ENCODE measurements at places on chromosomes 3 and 15. TPM values are rescaled to one million over a fixed set of nuclear protein-coding genes. Genes with fewer than 3 reads are reported as not detected.

Gene MKRN3
- 4.9 TPM for total RNA-seq

- H3K4me1 ChIP-seq, result no peaks in the 10 kb centered on the region
- H3K27me3 ChIP-seq, result no peaks in the 10 kb centered on the region
- no peak overlapping the region for H3K4me3 ChIP-seq
These were observed 194.1 kb downstream of the KCNH8 start for GRCh38 chr3:19342389-19342788.

GRCh38 chr3:194976874-194977273 is 291.2 kb downstream of the FAM43A start:
- H3K4me1 ChIP-seq, result no peaks in the 10 kb centered on the region
- no peak for DNase-seq
- no peaks in the 10 kb centered on the region for H3K27me3 ChIP-seq
- H3K27ac ChIP-seq, result no peak overlapping the region
- no peak overlapping the region for H3K4me3 ChIP-seq

- DNase-seq, result no peak
- no peak overlapping the region for H3K27ac ChIP-seq
- H3K4me1 ChIP-seq, result no peaks in the 10 kb centered on the region
- no peaks in the 10 kb centered on the region for H3K27me3 ChIP-seq
- no peak overlapping the region for H3K4me3 ChIP-seq
These were observed 42.5 kb downstream of the ZMAT3 start for GRCh38 chr3:179029096-179029495.

DNA sequence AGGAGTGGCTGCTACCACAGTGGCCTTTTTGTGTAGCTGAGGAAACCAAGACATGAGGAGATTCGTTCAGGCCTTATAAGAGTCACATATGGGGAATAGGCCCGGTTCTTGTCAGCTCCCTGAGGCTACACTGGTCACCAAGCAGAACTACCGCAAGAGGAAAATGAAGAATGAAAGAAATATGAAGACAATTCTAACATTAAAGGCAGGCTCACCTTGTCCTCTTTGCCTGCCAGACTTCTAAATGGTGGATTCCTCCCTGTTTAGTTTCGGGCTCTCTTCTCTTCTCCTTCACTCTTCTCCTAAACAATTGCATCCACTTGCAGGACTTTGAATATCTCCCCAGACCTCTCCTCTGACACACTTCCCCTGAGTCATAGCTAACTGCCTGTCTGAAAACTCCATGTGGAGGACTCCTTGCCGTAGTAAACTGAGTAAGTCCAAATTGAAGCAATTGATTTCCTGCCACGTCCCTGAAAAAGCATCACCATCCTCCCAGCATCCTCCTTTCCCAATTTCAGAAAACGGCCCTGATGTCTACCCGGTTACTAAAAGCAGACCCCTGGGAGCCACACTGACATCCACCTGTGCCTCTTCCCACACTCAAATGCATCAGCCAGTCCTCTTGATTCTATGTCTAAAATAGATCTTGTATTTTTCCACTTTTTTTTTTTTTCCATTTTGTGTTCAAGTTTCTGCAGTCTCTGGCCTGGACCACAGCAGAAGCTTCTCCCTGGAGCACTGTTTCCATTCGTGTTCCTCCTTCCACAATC is 30.3 kb upstream of the VEPH1 start:
- H3K4me1 ChIP-seq, result no peaks in the 10 kb centered on the region
- H3K4me3 ChIP-seq, result no peak overlapping the region
- H3K27me3 ChIP-seq, result no peaks in the 10 kb centered on the region
- H3K27ac ChIP-seq, result no peak overlapping the region
- no peaks in the 10 kb centered on the region for H3K36me3 ChIP-seq

GRCh38 chr3:78023257-78023656 is 983.4 kb downstream of the ROBO2 start:
- H3K4me1 ChIP-seq, result no peaks in the 10 kb centered on the region
- H3K4me3 ChIP-seq, result no peak overlapping the region
- DNase-seq, result no peak
- H3K27ac ChIP-seq, result no peak overlapping the region
- no peaks in the 10 kb centered on the region for H3K27me3 ChIP-seq

Gene GOLGA6L10
- total RNA-seq, result not detected

Gene CCR8
- not detected for total RNA-seq

GRCh38 chr3:52857133-52857532 is 22.3 kb upstream of the MUSTN1 start:
- DNase-seq, result no peak
- 0 out of 2 replicates have a peak, but pooled peaks cover 8% of the 10 kb centered on the region for H3K4me1 ChIP-seq
- no peak overlapping the region for H3K4me3 ChIP-seq
- no peaks in the 10 kb centered on the region for H3K27me3 ChIP-seq
- no peaks in the 10 kb centered on the region for H3K36me3 ChIP-seq

DNA sequence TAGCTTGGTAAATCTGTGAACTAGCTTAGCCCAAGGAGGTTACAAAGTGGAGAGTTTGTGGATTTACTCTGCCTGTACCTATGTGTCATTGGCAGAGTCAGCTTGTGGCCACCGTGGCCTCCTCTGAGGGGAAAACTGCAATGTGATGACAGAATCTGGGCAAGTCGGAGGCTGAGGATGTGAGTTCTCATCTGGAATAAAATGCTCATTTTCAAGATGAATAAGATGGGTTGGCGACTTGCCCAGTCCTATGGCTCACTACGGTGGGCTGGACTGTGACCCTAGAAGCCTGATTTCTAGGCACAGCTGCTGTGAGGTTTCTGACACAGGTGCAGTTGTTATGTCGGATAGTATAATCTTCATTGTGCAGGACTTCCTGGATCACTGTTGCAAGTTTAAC is 83.7 kb downstream of the ETV5 start:
- H3K27ac ChIP-seq, result peak overlapping the region; percentile 75
- no peaks in the 10 kb centered on the region for H3K36me3 ChIP-seq

- no peaks in the 10 kb centered on the region for H3K36me3 ChIP-seq
- H3K4me3 ChIP-seq, result no peak overlapping the region
- H3K27me3 ChIP-seq, result no peaks in the 10 kb centered on the region
These were observed 105.6 kb downstream of the FBLN2 start for GRCh38 chr3:13654330-13655060.

GRCh38 chr3:5264093-5264600 is 76.6 kb downstream of the EDEM1 start:
- H3K27ac ChIP-seq, result no peak overlapping the region
- H3K4me1 ChIP-seq, result no peaks in the 10 kb centered on the region
- H3K36me3 ChIP-seq, result no peaks in the 10 kb centered on the region
- DNase-seq, result no peak

GRCh38 chr15:32956006-32956405 is 238.2 kb downstream of the GREM1 start:
- H3K36me3 ChIP-seq, result peaks cover 6% of the 10 kb centered on the region
- H3K4me3 ChIP-seq, result no peak overlapping the region
- DNase-seq, result peak; percentile 51
- H3K4me1 ChIP-seq, result peaks cover 23% of the 10 kb centered on the region
- no peaks in the 10 kb centered on the region for H3K27me3 ChIP-seq

- H3K4me1 ChIP-seq, result no peaks in the 10 kb centered on the region
- no peak overlapping the region for H3K4me3 ChIP-seq
- no peak for DNase-seq
- H3K36me3 ChIP-seq, result no peaks in the 10 kb centered on the region
These were observed 247.3 kb upstream of the KCNH8 start for GRCh38 chr3:18900994-18901393.

- H3K4me3 ChIP-seq, result no peak overlapping the region
- H3K36me3 ChIP-seq, result no peaks in the 10 kb centered on the region
- H3K4me1 ChIP-seq, result peaks cover 12% of the 10 kb centered on the region
- no peak for DNase-seq
These were observed 303.8 kb downstream of the RPLP1 start for GRCh38 chr15:69756440-69756839.

Gene TRIM59
- total RNA-seq, result 39.9 TPM

DNA sequence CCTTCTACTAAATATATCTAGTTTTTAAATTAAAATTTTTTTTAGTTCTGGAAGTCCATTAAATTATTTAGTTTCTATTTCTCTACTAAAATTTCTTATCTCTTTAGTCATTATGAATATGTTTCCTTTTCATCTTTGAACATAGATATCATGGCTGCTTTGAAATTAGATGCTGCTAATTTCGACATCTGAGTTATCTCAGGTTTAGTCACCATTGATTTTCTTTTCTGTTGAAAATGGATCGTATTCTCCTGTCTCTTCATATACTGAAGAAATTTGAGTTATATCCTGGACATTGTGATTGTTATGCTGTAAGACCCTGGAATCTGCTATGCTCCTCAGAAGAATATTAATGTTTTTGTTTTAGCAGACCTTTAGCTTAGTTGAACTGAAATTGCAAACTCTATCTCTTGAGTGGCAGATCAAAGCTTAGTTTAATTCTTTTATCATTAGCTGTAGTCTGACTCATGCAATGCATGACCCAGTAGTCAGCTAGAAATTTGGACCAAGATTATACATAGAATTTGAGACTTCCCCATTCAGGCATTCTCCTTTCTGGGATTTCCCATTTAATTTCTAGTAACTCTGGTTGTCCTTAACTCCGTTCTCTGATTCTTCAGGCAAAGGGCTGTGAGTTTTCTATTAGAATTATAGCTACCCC is 439.8 kb upstream of the IL12A start:
- no peak overlapping the region for H3K4me3 ChIP-seq
- H3K27me3 ChIP-seq, result no peaks in the 10 kb centered on the region
- no peak for DNase-seq
- H3K4me1 ChIP-seq, result no peaks in the 10 kb centered on the region

- H3K4me3 ChIP-seq, result no peak overlapping the region
- H3K27ac ChIP-seq, result no peak overlapping the region
- H3K4me1 ChIP-seq, result 0 out of 2 replicates have a peak, but pooled peaks cover 4% of the 10 kb centered on the region
- no peak for DNase-seq
- no peaks in the 10 kb centered on the region for H3K36me3 ChIP-seq
- no peaks in the 10 kb centered on the region for H3K27me3 ChIP-seq
These were observed 54.7 kb upstream of the CNOT10 start for GRCh38 chr3:32630266-32630665.

DNA sequence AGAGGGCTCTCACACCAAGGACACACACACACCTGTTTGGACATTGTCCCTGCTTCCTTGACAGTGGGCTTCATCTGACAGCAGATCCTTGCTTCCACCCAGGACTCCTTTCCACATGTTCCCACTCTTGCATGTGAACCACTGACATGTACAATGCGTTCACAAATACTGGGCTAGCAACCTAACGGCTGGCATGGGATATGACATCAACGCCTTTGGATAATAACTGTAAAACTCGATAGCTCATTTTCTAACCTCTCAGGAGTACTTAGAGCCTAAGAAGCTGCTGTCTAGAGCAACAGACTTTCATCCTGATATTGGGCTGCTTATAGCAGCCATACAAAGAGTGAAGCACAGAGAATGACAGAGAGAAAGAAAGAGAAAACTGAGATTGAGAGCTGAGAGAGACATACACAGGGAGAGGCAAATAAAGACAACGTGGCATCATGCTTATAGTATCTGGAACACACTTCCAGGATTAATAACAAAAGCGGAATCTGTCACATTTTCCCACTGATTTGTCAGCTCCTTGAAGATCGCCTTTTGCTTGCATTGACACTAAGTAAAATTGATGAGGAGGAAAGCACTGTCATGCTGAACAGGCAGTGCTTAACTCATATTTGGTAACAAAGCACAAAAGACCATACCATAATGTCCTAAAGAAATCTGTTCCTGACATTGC is 1.7 kb downstream of the GUCA1C start:
- no peaks in the 10 kb centered on the region for H3K4me1 ChIP-seq
- H3K4me3 ChIP-seq, result no peak overlapping the region
- DNase-seq, result no peak
- no peaks in the 10 kb centered on the region for H3K36me3 ChIP-seq

DNA sequence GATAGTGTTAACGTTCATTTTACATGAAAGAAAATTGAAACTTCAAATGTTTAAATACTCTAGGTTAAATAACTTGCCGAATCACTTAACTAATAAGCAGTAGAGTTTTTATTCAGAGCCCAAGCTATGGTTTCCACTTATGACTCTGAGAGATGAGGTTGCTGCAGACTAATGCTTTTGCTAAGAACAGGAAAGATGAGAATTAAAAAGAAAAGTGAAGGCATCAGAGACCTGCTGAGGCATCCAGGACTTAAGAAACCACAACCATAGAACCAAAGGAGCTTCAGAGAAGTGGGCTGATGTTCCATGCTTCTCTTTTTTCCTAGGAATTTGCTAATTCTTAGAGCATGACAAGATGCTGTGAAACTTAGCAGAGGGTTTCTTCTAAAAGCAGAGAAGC is 9.5 kb downstream of the HMG20A start:
- DNase-seq, result no peak
- H3K36me3 ChIP-seq, result 0 out of 2 replicates have a peak, but pooled peaks cover 2% of the 10 kb centered on the region
- no peak overlapping the region for H3K27ac ChIP-seq
- no peak overlapping the region for H3K4me3 ChIP-seq
- H3K4me1 ChIP-seq, result no peaks in the 10 kb centered on the region

- no peak overlapping the region for H3K27ac ChIP-seq
- no peaks in the 10 kb centered on the region for H3K27me3 ChIP-seq
- no peak for DNase-seq
These were observed 169.9 kb upstream of the ARHGEF26 start for GRCh38 chr3:153951276-153951675.

Gene TEX264
- 35.0 TPM for total RNA-seq

DNA sequence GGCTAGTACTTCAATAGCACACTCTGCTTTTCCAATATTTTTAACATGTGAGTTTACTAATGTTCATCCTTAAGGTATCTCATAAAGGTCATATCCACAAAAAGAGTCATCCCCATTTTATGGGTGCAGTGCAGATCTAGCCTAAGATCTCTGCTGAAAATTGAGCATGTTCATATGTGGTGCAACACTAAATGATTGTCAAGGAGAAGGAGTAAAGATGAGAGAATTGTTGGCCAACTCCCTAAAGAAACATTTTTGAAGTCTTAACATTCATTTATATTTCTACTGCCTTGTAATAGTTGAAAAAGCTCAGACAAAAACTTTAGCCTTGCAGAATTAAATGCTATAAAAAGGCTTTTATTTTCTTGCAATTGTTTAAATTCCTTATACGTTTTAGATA is 1159.6 kb downstream of the TBL1XR1 start:
- no peak overlapping the region for H3K4me3 ChIP-seq
- no peak overlapping the region for H3K27ac ChIP-seq
- no peaks in the 10 kb centered on the region for H3K4me1 ChIP-seq
- no peaks in the 10 kb centered on the region for H3K27me3 ChIP-seq
- no peak for DNase-seq
- H3K36me3 ChIP-seq, result no peaks in the 10 kb centered on the region

GRCh38 chr3:14758297-14758696 is 60.5 kb upstream of the FGD5 start:
- H3K27me3 ChIP-seq, result 0 out of 2 replicates have a peak, but pooled peaks cover 4% of the 10 kb centered on the region
- no peaks in the 10 kb centered on the region for H3K36me3 ChIP-seq
- H3K4me3 ChIP-seq, result no peak overlapping the region
- no peak overlapping the region for H3K27ac ChIP-seq

Gene SLC28A1
- total RNA-seq, result not detected

DNA sequence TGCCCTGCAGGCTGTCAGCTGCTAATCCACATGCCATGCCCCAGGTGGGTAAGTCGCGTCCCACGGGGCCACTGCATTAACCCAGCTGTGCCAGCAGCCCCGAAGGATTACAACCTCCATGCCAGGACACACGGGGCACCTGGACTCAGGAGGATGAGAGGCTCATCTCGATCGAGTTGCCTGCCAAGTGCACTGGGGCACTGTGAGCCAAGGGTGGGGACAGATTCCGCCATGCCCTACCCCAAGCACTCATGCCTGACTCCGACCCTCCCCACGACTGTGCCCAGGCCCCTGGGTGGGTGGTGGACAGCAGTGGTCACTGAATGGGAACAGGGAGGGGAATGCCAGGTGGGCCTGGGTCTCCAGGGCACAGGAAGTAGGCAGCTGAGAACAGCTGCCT is 20.7 kb upstream of the SNRPA1 start:
- peaks cover 3% of the 10 kb centered on the region for H3K27me3 ChIP-seq
- H3K36me3 ChIP-seq, result no peaks in the 10 kb centered on the region
- H3K27ac ChIP-seq, result no peak overlapping the region
- H3K4me3 ChIP-seq, result no peak overlapping the region
- H3K4me1 ChIP-seq, result no peaks in the 10 kb centered on the region

Measured in SJCRH30 (cell line).